ENCODE measurements at places on chromosomes 1 and 21. TPM values are rescaled to one million over a fixed set of nuclear protein-coding genes. Genes with fewer than 3 reads are reported as not detected.

AADACL4 gene
- total RNA-seq = not detected

CFHR1 gene
- not detected for total RNA-seq

ACADM gene
- total RNA-seq = 57.2 TPM

TTC34 gene
- 0.58 TPM for total RNA-seq

SLC44A5 gene
- total RNA-seq = 0.19 TPM

FAM72D gene
- 17.7 TPM for total RNA-seq

DNA sequence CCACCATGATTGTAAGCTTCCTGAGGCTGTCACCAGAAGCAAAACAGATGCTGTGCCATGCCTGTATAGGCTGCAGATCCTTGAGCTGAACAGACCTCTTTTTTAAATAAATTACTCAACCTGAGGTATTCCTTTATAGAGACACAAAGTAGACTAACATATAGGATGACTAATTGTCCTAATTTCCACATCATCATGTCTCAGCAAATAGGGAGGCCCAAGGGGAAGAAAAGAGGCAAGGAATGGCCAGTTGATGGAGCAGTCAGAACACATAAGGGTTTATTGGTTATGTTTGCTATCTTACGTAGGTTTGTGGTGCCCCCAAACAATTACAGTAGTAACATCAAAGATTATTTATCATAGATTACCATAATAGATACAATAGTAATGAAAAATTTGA is 126.2 kb downstream of the RASAL2 start:
- no peak for DNase-seq

GRCh38 chr1:222413436-222413835 is 134.5 kb downstream of the HHIPL2 start:
- no peak for DNase-seq

DNA sequence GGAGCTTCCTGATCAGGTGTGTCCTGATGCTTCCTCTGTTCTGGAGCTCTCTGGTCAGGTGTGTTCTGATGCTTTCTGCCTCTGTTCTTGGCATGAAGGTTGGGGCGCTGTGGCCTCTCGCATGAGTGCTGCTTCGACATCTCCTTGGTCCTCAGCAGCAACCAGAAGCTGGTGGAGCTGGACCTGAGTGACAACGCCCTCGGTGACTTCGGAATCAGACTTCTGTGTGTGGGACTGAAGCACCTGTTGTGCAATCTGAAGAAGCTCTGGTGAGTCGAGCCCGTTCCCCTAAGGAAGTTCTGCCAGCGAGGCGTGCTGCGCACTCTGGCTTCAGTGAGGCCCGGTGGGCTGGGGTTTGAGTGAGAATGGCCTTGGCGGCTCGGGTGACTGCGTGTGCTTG is 18.0 kb downstream of the NLRP3 start:
- DNase-seq = no peak

GRCh38 chr1:210505601-210506496 is 177.1 kb downstream of the HHAT start:
- no peak for DNase-seq

DNA sequence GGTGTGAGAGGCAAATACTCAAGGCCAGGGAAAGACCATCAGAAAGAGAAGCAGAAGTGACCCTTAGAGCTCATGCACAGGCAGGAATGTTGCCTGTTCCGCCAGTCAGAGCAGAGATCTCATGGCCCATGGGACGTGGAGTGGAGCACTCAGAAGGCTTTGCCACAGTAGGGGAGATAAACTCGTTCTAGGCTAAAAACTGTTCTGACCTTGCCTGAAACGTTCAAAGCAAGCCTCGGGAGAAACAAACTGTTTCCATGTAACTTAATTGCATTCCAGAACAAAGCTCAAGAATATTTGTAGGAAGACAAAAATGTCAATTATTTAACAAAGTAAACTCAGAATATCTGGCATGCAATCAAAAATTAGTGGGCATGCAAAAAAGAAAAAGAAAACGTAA is 20.7 kb upstream of the SLC19A1 start:
- DNase-seq = no peak

GRCh38 chr21:26280775-26281174 is 110.2 kb upstream of the APP start:
- no peak for DNase-seq

Data from activated naive CD8-positive, alpha-beta T cell treated with anti-CD3 and anti-CD28 coated beads for 36 hours (primary cell).